ENCODE measurements at places on chromosomes 12 and 14.

- no peak for DNase-seq
Observed at GRCh38 chr12:5660238-5660637, 228.3 kb downstream of the NTF3 start.

DNA sequence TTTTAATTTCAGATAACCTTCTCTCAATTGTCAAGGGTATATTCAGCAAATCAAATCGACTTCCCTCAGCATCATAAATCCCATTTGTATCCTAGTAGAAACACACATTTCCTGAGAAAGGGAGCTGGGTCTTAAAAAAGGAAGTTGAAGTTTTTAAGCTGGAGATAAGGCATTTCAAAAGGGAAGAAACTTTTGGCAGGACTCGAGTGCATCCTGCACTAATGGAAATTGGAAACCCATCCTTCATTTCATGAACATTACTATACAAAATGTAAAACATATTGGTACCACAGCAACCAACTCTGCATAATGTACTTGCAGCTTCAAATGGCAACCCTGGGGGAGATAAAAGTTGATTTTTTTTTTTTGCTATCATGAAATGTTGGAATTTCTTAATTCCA, 23.7 kb upstream of the TMCC3 start:
- DNase-seq, result no peak

DNA sequence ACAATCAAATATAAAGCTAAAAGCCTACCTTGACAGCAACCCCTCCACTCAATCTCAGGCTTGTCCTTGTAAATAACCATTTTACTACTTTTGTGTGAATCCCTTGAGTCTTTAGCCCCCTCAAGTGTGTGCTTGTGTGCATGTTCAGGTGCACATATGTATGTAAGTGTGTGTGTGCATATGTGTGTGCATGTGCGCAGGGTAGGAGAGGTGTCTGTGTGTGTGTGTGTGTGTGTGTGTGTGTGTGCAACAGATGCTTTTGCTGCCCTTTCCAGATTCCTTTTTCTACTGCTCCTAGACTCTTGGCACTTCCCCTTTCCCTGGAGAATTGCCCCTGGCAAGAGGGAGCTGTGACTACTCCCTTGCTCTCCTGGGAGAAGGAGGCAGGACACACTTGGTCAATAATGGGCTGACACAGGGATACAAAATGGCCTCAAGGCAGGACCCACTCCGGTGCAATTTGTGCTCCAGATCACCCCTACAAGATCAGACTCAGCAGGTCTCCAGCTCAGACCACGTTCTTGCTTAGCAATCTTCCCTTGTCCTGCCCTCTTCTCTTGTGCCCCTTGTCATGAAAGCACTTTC, 73.4 kb downstream of the IFNG start:
- no peak for DNase-seq

DNA sequence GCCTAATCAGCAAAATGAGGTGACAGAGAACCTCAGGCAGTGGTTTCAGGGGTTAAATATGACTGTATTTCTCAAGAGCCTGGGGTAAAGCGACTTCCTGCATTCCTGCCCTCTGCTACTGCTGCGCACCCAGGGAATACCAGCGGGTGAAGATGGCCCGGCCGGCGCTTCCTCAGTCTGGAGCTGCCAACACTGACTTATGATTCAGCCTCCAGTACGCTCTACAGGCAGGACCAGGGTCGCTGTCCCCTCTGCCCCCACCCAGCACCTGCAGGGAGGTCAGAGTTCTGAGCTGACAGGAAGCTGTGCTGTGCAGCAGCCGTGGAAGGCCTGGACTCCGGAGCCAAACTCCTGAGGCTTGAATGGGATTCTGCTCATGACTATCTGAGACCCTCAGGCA, 127.9 kb downstream of the PIWIL1 start:
- DNase-seq, result no peak

DNA sequence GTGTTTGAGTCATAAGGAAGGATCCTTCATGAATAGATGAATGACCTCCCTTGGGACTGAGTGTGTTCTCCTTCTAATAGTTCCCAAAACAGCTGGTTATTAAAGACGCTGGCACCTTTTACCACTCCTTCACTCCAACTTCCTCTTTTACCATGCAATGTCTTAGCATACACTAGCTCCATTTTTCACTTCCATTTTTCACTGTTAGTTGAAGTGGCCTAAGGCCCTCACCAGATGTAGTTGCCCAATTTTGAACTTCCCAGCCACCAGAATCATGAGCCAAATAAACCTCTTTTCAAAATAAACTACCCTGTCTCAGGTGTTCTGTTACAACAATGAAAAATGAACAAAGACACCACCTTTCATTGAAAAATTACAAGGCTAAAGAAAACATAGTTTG, 64.7 kb downstream of the GPR65 start:
- no peak for DNase-seq

- DNase-seq, result no peak
Observed at GRCh38 chr12:62717643-62718042, 217.3 kb downstream of the PPM1H start.

DNA sequence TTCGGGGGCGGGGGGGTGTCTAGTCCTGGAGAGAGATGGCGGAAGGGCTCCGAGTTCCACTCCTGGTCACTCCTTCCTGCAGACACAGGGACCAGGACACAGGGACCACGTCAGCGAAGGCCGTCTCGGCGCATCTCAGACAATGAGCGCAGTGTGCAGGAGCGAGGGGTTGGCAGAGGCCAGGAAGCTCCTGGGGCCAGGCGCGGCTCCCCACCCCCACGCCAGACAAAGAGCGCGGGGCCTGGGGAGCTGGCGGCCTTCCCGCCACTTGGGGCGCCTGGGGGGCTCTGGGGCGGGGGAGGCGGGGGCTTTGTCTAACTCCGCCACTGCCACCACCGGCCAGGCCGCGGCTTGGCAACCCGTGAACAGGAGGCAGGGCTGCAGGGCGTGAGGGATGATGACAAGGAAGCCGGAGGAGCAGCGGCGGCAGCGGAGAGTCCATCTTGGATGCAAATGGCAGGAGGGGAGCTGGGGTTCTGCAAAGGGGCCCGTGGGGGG, 2.2 kb downstream of the CDK2AP1 start:
- DNase-seq, result no peak

DNA sequence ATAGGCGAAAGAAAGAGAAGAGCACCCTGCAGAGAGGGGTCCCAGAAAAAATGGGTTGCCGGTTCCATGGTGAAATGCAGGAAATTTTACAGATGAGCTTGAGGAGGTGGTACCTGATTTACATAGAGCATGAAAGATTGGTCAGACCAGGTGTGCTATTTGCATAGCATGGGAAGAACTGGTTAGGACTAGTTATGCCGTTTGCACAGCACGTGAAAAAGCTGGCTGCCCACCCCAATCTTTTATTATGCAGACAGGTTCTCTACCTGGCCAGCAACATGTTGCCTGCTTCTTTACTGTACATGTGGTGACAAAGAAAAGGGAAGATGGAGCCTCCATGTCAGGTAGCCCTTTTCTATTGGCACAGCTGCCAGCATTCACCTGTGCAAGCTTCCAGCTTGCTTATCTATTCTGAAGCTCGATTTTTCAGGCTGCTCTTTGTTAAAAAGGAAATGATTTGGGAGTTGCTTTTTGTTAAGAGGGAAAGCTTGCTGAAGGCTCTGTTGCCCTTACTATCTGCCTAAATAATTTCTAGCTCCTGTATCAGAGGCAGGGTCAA, 62.9 kb upstream of the ELK3 start:
- DNase-seq, result no peak

DNA sequence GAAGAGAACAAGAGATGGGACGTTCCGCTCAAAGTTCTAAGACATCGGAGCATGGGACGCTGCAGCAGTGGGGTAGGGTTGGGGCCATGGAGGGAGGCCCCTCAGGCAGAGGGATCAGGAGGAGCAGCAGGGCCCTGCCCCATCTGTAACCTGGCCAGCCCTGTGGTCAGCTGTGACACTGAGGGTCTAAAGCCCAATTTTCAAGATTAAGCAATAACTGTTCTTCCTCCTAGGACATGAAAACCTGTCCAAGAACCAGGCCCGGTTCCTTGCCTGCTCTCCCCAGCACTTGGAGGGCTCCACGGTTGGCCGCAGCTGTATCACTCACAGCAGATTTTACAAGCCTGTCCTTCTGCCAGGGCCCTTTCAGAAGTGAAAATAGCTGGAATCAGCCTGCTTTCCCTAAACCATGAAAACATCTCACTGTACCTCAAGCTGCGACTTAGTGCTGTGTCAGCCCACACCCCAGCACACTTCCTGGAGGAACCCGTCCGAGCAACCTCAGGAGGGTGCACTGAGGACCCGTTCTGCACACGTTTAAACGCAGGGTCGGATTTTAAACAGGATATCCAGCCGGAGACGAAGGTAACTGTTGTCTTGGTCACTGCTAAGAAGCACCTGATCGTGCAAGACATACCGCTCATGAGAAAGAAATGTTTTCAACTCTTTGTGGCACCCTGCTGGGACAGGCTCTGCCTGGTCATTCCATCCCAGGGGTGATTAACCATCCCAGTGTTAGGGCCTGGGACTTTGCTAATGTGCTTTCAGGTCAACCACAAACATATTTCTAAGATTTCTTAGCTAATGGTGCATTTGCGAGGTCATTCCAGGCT, 201.9 kb upstream of the DIO3 start:
- DNase-seq, result no peak

DNA sequence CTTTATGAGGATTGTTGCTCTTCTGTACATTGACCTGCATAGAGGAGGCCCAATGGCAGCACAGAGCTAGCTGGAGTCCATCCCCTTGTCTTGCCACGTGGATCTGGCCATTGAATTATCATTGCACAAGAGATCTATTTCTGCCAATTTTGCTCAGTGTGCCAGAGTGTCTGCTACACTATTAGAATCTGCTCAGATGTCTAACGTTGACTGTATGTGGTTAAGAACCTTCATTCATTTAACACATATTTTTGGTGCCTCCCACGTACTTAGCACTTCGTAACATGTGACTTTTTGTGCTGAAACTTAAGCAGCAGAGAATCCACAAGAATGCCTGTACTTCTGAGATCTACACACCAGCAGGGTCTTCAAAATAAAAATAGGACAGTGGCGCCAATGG, 166.0 kb upstream of the VASH1 start:
- no peak for DNase-seq

DNA sequence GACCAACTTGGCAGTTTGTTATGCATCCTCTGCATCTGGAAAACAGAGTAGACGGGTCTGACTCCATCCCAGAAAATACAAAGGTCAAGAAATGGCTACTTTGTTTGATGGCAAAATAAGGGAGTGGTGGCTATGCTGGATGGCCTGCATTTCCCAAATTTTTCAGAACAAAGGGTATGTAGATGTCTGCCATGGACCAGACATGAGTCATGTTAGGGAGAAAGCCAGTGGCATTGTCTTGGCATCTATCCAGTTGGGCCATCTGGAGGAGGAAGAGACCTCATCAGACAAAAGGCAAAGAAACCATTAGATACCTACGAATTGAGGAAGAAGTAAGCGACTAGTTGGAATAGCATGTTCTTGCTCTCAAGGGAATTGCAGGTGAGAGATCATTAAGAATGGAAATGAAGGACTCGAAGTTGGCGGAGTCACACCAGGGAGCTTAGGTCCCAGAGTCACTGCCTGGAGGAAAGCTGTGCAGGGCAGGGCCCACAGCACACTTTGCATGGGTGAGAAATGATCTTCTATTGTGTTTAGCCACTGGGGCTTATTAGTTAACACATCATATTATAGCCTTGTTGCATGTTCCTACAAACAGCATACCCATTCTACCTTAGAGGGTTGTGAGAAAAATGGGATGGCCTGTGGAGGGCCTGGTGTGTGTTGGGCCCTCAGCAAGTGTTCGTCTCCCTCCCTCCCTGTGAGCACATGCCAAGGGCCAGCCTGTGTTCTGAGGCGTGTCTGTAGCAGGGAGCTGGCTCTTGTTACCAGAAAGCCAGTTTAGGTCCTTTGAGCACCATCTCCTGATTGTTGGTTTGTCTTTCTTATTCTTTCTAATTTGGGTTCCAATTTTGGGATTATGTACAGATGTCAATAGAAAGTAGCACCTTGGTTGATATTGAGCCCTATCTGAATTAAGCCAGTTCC, 119.4 kb downstream of the KTN1 start:
- DNase-seq, result no peak

GRCh38 chr12:21691515-21691914, 33.9 kb upstream of the LDHB start:
- no peak for DNase-seq

DNA sequence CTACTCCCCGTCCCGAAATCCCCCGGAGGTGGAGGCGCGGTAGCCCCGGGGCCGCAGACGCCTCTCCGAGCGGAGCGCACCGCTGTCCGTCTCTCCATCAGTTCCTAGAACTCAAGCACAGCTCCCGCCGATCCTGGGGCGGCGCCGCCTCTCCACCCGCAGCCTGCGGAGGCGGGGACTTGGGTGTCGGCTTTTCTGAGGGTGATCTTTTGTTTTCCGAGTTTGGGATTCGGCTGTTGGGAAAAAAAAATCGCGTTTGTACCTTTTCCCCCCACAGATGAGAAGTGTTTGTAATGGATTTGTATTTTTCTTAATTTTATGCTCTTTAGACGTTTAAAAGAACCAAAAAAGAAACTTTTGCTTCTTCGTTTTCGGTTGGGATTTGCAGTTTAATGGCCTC, 26.6 kb downstream of the LRCOL1 start:
- DNase-seq, result no peak

DNA sequence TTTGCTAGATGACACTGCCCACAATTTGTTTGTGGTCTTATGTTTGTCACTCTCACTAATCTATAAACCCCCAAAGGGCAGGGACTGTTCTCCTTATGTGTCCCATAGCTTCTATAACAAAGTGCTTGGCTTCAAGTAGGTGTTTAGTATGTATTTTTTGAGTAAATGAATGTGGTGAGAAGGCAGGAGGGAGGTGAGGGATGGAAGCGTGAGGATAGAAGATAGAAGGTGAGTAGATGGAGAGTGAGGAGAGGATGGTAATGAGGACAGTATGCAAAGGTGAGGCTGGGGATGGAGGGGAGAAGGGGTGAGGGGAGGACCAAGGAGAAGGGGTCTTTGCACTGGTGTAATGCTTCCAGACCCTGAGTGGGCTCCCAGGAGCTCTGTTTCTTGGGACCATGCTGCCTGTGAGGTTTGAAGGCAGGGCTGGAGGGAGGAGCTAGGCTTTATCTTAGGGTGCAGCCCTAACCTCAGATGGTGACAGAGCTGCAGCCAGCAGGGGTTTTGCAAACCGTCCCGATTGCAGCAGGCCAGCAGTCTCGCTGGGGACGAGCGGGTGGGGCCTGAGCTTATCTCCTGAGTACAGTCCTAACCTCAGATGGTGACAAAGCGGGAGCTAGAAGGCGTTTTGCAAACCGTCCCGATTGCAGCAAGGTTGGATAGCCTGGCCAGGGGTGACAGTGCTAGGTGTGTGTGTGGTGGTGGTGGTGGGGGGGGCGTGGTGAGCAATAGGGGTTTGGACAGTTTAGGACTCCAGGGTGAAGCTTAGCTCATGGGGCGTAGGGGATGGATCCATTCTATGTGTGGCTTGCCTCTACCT, 6.5 kb downstream of the CEBPE start:
- no peak for DNase-seq

DNA sequence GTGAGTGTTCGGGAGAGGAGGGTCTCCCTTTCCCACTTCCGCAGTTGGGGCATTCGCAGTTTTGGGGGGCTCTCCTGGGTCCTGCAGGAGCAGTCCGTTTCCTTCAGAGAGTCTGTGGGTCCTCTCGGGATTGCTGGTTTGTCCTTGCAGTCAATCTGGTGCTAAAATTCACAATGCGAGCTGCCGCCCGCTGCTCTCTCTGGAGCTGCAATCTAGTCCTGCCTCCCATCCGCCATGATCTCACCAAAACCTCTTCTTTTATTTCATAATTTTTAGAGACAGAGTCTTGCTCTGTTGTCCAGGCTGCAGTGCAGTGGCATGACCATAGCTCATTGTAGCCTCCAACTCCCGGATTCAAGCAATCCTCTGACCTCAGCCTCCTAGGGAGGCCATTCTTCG, 22.5 kb downstream of the RNFT2 start:
- DNase-seq, result no peak
